Caco-2 (cell line): ENCODE measurements at places on chromosomes 3 and 15.
A peak's percentile ranks its signal among the peaks of the same experiment; 100 is the strongest.

DNA sequence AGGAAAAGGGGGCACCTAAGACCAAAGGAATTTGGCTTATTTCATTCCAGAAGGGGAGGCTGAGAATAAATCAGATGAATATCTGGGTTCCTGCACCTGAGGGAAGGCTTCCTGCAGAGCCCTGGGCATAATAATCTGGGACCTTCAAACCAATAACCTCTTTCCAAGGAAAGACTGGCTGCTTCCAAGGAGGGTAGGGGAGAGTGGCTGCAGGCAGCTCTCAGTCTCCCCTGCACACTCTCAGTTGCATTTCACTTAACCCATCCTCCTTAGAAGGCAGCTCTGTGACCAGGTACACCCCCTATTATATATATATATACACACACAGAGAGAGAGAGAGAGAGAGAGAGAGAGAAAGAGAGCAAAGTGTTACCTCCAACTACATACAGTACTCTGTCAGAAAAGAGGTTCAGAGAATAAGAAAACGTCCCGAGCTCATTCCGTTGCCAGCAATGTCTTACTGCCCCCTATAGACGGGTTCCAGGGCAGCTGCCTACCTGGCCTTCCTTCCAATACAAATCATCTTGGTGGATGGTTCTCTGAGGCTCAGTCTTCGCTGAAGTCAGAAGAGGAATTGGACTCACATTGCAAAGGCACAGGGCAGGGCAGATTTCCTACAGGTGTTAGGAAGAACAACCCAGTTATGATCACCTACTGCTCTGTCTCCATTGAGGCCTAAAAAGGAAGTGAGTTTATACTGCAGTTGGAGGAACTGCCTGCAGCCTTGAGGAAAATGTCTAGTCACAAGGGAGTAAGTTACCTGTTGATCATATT lies 26.1 kb downstream of the CAPN3 start:
- DNase-seq, result peak; percentile 59

GRCh38 chr15:38071211-38071972 lies 137.0 kb downstream of the TMCO5A start:
- DNase-seq, result no peak

GRCh38 chr3:73733746-73734145 lies 109.0 kb upstream of the PDZRN3 start:
- DNase-seq, result no peak

DNA sequence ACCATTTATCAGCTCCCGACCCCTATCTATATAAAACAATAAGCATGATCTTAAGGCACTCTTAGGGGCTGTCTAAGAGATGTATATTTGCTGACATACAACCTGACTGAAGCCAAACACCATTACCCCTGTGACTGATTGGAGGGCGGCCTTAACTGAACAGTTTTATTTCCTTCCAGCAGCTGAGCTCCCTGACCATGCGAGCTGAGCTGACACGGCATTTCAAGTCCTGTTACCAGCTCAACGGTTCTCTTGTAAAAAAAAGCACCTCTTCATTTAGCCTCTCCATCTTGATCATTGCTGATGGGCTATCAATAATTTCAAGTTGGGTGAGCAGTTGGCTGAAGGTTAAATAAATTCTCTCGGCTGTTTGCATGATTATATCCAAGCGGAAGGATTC lies 33.4 kb upstream of the BNIP2 start:
- no peak for DNase-seq

- no peak for DNase-seq
These were observed 45.4 kb downstream of the LIPC start for GRCh38 chr15:58477170-58477569.

DNA sequence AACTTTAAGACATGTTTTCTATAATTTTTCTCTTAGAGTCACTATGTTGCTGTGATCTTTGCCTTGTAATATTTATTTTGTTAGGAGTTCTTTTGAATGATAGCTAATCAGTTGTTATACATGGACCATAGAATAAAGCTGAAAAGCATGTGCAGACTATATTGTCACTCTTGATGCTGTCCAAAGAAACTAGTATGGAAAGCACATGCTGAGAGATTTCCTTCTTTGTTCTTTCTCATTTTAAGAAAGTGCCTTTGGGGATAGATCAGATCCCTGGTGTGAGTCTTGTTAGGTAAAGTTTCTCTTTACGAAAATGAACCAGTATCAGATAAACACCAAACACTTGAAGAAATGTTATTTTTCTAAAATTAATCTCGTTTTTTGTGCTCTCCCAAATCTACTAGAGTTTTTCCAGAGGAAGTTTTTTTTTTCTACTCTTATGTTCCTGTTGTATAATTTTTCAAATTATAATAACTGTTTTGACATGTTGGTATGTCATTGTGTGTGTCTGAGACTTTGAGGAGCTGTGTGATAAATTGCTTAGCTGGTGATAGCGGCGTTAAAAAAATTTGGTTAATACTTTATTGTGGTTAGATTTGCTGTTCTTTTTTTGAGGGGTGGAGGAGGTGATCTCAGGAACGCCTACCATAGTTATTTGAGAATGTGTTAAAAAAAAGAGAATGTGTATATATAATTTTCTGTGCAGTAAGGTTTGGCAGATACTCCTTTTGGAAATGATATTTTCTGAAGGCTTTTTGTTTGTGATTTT lies 2.2 kb downstream of the PIAS1 start:
- no peak for DNase-seq

GRCh38 chr3:128107834-128108233 lies 15.8 kb downstream of the RUVBL1 start:
- DNase-seq, result no peak

DNA sequence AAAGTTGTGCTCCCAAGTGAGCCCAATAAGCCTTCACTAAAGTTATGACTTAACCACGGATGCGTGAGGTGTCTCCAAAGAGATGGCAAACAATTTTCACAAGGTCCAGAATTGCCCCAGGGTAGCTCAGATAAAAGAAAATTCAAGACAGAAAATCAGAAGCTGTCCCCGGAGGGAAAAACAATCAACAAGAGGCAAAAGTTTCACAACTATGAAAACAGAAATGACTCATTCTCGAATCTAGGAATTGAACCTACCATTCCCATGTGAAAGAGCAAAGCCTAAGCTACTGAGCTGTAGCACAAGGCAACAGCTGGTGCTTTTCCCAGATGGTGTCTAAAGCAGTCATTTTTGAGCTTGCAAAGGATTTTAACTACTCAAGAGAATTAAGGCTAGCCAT lies 33.5 kb upstream of the MKRN3 start:
- DNase-seq, result no peak

GRCh38 chr3:51896607-51897305 lies 6.4 kb downstream of the IQCF1 start:
- no peak for DNase-seq

DNA sequence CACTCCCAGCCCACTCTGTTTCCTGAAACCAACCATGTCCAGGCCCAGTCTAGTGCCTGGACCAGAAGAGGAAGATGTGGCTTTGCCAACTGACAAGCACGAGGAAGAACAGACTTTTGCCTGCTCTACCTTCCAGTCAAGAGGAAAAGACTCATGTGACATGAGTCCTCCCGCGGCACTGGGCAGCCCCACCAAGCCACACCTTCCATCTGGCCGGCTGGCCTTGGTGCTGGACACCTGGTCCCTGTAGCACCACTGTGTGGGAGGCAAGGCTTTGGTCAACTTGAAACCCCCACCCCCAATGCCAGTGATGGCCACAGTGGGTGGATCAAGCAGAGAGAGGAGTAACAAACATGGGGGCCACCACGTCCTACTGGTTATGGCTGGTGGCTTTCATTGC lies 12.5 kb downstream of the CHDH start:
- DNase-seq, result no peak

DNA sequence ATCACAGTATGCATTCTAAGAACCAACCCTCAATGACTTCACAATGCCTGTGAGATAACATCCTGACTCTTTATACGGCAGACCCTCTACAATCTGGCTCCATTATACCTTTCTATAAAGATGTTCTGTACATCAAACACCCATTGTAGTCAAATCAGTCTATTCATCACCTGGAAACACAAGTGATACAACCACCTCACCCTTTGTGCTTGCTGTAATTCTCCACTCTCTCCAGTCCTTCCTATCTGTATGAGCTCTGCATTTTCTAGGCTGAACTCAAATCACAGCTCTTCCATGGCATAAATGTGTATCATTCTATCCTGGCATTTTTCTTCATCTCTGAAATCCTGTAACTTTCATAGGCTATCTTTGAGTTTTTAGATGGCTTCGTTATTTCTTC lies 539.4 kb downstream of the GRM7 start:
- DNase-seq, result no peak
